ENCODE measurements at places on chromosomes 7 and 10.

GRCh38 chr7:34840176-34840785 lies 182.3 kb downstream of the NPSR1 start:
- DNase-seq: no peak
- H3K4me3 ChIP-seq: no peak overlapping the region
- H3K4me1 ChIP-seq: peaks cover 2% of the 10 kb centered on the region
- no peaks in the 10 kb centered on the region for H3K27me3 ChIP-seq
- H3K27ac ChIP-seq: no peak overlapping the region
- no peaks in the 10 kb centered on the region for H3K36me3 ChIP-seq

DNA sequence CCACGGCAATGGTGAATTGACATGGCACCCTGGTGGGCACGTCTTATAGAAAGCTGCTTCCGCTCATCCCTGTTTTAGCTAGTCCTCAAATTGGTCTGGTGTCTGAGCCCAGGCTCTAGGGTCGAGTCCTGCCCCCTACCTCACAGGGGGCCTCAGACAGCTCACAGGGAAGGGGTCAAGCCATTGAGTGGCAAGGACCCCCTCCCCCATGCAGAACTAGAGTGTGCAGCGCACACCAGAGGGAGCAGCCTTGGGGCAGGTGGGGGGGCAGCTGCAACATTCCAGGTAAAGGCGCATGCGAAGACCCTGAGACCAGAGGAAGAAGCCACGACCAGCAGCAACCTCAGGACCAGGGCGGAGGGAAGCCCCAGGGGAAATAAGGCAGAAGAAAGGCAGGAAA lies 240.4 kb upstream of the PPP2R2D start:
- DNase-seq: no peak
- H3K36me3 ChIP-seq: no peaks in the 10 kb centered on the region
- H3K27me3 ChIP-seq: no peaks in the 10 kb centered on the region
- no peak overlapping the region for H3K4me3 ChIP-seq
- H3K27ac ChIP-seq: no peak overlapping the region

DNA sequence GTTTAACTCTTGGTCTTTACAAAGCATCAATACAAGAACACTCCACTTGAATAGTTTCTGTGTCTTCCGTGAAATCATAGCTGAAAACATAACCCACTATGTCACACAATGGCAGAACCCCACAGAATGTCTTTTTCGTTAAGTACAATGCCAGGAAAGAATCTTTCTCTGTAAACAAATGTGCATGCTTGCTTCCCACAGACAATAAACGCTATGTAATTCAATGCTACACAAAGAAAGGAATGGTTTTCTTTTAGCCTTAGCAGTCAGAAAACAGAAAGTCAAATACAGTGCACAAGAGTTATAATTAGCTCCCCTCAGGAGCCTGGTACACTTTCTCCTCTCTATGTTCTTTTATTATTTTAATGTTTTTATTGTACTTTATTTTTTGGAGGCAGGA lies 186.1 kb downstream of the SRPK2 start:
- H3K4me1 ChIP-seq: no peaks in the 10 kb centered on the region
- H3K27me3 ChIP-seq: no peaks in the 10 kb centered on the region
- H3K27ac ChIP-seq: no peak overlapping the region
- H3K4me3 ChIP-seq: no peak overlapping the region
- no peaks in the 10 kb centered on the region for H3K36me3 ChIP-seq
- DNase-seq: no peak

DNA sequence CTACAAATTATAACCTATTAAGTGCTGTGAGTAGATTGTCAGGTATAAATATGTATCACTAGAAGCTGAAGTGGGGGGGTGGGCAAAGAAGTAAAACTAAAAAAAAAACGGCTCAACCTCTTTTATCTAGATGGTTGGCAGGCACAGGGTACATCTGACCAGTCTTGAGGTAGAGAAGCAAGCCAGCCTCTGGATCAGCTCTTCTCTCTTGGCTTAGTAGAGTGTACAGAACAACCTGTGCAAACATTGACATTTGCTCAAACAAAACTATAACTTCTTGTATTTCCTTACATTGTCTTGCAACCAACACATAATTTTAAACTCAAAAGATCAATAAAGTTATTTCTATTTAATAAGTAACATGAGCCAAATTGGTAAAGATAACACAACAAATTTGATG lies 25.6 kb downstream of the DNA2 start:
- no peaks in the 10 kb centered on the region for H3K4me1 ChIP-seq
- no peak overlapping the region for H3K27ac ChIP-seq
- DNase-seq: no peak
- H3K4me3 ChIP-seq: no peak overlapping the region

- H3K4me1 ChIP-seq: no peaks in the 10 kb centered on the region
- no peak overlapping the region for H3K4me3 ChIP-seq
- DNase-seq: no peak
- H3K27ac ChIP-seq: no peak overlapping the region
These were observed 175.5 kb downstream of the SFMBT2 start for GRCh38 chr10:7235376-7235775.
